Heart left ventricle (tissue), 16 donors: ENCODE measurements at places on chromosomes 12 and 14. TPM values are rescaled to one million over a fixed set of nuclear protein-coding genes. Genes with fewer than 3 reads are reported as not detected.

DNA sequence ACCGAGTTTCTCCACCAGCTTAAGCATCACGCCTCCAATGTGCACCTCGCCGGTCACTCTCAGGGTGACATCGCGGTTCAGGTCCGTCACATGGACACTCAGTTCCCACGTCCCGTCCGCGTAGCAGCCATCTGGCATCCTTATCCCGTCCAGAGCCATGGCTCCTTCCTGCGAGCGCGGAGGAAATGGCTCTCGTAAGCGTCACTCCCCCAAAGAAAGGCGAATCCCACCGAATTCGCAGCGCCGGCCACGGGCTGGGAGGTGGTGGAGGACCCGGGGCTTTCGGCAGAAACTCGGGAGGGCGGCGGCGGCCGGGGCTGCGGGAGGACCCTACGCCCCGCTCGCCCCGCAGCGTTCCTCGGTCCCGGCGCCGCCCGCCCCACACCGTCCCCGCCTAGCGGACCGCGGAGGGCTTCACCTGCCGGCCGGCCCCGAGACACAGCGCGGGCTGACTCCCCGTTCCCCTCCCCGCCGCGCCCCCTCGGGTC, 396 bp downstream of the FERMT2 start:
- DNase-seq, result peak; percentile 55

GRCh38 chr14:20714593-20715250, 26.2 kb downstream of the ANG start:
- DNase-seq, result peak; percentile 73

DNA sequence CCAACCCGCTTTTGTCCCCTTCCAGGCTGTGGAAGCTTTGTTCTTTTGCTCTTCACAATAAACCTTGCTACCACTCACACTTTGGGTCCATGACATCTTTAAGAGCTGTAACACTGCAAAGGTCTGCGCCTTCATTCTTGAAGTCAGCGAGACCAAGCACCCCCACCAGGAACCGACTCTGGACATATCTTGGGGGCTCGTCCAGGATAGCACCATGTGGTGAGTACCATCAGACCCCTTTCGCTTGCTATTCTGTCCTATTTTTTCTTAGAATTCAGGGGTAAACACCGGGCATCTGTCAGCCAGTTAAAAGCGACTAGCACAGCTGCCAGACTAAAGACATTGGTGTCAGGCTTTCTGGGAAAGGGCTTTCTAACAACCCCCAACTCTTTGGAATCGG, 137.6 kb upstream of the PPFIA2 start:
- DNase-seq, result no peak

The SLC25A47 gene
- polyA plus RNA-seq, result not detected

The KRT76 gene
- polyA plus RNA-seq, result not detected
